ENCODE measurements at places on chromosomes 16 and 17.
A peak's percentile ranks its signal among the peaks of the same experiment; 100 is the strongest.

DNA sequence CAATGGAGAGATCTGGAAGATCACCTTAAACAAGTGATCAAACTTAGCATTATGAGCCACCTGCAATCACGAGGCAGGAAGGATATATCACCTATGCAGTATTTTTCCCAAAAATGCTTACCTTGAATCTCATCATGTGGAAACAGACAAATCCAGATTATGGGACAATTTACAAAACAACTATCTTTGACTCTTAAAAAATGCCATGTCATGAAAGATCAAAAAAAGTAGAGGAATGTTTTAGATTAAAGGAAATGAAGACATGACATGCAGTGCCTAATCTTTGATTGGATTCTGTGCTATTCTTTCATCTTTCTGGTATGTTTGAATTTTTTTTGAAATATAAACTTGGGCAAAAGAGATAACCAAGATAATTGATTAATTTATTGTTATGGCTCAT lies 95.9 kb downstream of the KPNA2 start:
- DNase-seq: no peak

- no peak for DNase-seq
These were observed 180.9 kb downstream of the RPTOR start for GRCh38 chr17:80725517-80725916.

GRCh38 chr17:13725288-13725990 lies 123.7 kb upstream of the HS3ST3A1 start:
- no peak for DNase-seq

DNA sequence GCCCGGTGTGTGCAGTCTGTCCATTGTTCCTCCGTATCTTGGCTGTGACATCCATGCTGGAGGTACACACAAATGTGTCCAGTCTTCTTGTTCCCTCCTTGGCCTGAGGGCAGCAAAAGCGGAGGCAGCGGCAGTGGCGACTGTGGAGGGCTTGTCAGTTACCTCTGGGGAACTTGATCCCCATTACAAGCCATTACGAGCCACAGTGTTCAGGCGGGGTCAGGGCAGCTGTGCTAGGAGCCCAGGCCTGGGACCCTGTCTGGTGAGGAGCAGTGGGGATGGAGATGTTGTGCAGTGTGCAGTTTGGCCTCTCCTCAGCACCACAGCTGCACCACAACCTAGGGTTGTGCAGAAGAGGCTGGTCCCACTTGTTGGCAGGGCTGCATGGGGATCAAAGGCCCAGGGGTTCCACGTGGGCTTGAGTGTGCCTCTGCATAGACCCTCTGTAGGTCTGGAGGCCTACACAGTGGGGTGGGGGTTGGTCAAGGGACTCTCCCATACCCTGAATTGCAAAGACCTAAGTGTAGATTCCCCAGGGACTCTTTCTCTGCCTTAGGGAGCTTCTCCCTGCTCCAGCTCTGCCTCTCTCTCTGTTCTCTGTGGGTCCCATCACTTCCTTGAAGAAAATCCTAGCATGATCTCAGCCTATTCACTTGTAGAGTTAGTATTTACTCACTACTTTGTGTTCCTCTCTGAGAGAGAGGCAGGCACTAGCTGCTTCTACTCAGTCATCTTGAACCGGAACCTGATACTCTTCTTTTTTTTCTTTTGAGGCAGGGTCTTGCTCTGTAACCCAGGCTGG lies 58.8 kb downstream of the SLFN11 start:
- DNase-seq: no peak

GRCh38 chr17:61057257-61057656 lies 342.4 kb upstream of the TBX2 start:
- no peak for DNase-seq

DNA sequence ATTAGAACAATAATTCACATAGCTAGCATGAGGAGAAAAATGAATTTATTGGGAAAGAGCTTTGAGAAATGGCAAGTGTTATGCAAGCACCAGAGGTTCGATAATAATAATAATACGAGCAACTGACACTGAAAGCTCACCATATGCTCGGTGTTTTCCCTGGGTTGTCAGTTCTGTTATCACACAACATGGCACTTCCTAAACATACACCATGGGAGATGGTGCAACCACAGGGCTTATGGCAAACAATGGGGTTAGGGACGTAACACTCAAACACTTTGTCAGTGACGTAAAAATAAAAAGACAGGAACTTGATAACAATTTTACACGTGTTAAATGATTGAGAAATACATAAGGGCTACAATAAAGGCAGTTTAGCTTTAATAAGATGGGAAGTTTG lies 23.7 kb downstream of the OR1D5 start:
- DNase-seq: no peak

DNA sequence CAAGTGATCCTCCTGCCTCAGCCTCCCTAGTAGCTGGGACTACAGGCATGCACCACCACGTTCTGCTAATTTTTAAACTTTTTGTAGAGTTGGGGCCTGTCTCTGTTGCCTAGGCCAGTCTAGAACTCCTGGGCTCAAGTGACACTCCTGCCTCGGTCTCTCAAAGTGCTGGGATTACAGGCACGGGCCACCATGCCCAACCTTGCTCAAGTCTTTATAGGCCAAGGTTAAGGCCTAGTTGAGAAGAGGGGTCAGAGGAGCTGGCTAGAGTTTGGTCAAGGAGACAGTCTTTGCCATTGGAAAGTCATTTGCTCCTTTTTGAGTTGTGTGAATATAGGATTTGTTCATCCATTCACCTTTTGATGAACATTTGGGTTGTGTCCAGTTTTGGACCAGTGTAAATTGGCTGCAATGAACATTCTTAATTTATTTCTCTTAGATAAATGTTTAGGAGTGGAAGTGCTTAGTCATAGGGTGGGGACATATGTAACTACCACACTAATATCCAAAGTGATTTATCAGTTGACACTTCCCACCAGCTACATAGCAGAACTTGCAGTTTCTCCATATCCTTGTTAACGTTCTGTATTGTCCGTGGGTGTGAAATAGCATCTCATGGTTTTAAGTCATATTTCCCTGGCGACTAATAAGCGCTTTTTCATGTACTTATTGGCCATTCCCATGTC lies 30.7 kb upstream of the ARHGAP17 start:
- DNase-seq: no peak

DNA sequence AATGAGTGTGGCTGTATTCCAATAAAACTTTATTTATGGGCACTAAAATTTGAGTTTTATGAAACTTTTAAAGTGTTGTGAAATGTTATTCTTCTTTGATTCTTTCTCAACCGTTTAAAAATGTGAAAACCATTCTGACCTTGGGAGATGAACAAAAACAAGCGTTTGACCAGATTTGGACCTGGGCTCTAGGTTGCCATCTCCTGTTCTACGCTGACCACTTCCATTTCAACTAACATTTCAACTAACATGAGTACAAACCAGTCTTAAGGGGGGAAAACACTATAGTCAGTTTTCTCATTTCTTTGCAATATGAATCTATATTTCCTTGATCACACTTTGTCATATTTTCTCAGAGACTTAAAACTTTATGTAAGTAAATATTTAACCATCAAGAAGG lies 118.4 kb upstream of the IRX5 start:
- DNase-seq: no peak

DNA sequence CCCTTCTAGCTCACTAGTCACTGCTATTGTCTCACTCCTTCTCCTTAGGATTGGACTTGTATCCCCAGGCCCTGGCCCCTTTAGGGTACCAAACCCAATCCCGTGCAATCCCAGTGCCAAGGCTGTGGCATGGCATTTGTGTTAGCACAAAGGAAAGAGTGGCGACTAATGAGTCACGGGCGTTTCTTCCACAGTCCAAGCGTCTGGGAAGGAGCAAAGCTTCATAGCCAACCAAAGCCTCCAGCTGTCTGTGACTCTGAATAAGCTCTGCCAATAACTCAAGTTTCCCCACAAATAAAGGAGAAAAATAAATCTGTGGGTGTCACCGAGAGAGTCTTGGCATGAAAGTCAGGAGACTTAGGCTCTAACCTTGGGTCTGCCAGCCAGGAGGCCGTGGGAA lies 54.6 kb upstream of the COX10 start:
- no peak for DNase-seq

DNA sequence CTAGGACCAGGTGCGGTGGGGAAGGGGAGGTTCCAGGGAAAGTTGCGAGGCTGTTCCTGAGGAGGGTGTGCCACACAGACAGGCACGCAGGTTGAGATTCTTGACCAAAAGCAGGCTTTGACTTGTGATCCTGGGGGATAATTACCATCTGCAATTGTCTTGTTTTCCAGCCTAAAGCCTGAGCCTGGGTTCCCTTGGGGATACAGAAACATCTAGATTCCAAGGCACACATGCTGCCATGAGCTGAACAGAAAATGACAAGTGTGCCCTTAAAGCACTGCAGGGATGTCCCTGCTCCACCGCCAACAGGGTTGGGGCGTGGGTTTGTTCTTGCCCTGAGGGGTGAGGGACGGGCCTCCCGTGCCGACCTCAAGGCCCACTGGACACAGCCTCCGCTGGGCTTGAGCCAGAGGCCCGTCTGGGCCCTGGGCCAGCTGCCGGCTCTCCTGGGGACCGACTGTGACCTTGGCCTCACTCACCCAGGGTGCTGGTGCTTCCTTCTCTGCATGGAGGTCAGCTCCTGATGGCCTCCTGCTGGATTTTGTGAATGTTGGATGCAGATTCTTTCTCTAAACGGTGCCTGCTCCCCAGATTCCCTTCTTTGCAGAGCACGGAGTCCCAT lies 14.0 kb downstream of the CA5A start:
- DNase-seq: no peak

GRCh38 chr17:38584350-38584925 lies 21.3 kb downstream of the SRCIN1 start:
- peak; percentile 92 for DNase-seq

DNA sequence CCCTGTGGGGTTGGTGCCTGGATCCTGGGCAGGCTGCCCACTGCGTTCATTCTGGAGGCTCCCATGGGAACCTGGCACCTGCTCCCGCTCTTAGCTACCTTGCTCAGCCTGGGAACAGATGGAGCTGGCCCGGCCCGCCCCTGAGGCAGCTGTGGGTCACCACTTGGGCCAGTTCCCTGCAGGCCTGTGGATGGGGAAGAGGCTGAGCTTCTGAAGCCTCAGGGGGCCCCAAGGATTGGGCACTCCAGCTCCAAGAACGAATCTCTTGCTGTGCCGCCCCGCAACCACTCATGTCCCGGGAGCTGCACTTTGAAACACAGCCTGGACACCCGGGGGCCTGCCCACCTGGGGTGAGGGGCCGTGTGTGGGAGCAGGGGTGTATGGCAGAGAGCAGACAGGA lies 37.7 kb downstream of the BAHCC1 start:
- DNase-seq: no peak

DNA sequence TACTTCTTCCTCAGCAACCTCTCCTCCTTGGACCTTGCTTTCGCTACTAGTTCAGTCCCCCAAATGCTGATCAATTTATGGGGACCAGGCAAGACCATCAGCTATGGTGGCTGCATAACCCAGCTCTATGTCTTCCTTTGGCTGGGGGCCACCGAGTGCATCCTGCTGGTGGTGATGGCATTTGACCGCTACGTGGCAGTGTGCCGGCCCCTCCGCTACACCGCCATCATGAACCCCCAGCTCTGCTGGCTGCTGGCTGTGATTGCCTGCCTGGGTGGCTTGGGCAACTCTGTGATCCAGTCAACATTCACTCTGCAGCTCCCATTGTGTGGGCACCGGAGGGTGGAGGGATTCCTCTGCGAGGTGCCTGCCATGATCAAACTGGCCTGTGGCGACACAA lies 429 bp downstream of the OR2C1 start:
- no peak for DNase-seq

GRCh38 chr17:2412561-2413021 lies 11.7 kb upstream of the MNT start:
- DNase-seq: no peak

DNA sequence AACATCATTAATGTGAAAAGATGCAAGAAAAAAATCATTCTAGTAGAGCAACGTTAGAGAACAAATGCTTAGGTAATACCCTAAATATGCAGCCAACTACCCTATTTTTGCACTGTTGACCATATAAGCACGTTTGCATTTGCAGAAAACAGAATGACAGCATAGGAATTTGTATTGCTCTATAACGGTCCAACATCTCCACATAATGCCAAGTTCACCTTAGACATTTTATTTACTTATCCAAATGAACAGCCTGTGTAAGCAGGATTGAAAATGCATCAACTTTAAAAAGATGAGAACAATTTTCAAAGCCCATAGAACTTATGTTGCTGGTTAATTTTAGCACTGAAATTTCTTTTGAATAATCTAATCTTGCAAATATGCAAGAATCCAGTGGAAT lies 19.1 kb upstream of the RSL1D1 start:
- no peak for DNase-seq

DNA sequence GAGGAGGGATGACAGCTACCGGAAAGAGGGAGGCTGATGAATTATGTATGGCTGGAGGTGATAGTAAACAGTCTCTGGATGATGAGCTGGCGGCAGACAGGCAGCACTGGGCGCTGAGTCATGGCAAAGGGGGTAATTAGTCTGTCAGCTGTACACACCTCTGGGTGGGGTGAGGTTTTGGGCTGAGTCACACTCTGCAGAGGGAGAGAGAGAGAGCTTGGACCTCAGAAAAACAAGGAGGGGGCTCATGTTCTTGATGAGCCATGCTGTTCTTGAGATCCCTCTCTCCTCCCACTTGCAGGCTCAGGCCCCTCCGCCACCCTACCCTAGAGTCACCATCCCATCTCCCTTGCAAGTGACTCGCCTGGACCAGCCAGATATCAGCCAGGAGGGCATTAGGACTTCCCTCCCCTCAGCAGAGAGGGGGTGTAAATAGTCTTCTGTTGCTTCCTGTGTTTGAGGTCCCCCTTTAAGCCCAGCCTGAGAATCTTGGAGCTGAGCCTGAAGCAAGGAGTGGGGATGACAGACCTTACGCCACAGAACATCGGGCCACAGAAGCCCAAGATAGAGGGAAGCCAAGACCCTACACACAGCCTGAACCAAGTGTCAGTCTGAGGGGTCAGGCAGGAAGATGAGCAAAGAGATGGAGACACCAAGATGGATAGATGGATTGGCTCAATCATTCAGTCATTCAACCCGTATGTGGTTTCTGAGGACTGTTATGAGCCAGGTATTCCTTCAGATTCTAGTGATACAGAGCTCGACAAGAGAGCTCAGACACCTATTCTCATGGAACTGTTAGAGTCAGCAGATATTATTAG lies 383.2 kb upstream of the CCL2 start:
- no peak for DNase-seq

DNA sequence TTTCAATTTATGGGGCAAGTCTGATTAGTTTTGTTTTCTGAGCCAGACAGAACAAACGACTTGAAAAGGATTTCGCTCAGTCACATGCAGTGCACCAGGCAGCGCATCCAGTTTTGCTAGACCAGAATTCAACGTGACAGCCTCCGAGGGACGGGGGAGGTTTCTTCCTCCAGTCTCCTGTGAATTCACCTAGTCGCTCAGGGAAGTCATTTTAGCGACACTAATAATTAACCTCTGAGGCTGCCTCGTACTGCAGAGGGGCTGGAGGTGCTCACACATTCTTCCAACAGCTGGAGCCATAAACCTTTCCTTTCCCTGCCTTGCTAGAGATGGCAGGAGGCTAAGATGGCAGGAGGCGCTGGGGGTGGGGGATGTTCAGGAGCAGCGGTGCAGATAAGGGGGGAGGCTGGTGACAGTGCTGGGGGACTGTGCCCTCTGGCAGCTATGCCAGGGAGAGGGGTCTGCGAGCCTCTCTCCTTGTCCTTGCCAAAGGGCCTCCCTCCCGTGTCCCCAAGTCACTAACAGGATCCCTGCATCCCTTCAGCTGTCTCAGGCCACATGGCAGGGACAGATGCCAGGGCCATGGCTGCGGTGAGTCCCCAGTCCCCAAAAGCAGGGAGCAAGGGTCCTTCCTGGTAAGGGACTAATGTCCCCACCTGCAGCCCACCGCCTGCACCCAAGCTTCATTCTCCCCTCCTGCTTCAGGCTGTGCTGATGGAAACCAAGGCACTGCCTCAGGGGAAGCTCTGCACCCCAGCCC lies 24.0 kb downstream of the MXRA7 start:
- no peak for DNase-seq

All from D721Med (cell line).